ENCODE measurements at places on chromosomes 16 and 17. TPM values are rescaled to one million over a fixed set of nuclear protein-coding genes. Genes with fewer than 3 reads are reported as not detected.

STXBP4 gene
- total RNA-seq, result 2.2 TPM

PSMB3 gene
- 499 TPM for total RNA-seq

SLC22A31 gene
- total RNA-seq, result 0.47 TPM

ZNHIT3 gene
- total RNA-seq, result 24.5 TPM

TERB1 gene
- total RNA-seq, result 0.08 TPM

TMC7 gene
- total RNA-seq, result 0.12 TPM

SULT1A2 gene
- not detected for total RNA-seq

KRTAP4-4 gene
- total RNA-seq, result not detected

TBC1D3K gene
- not detected for total RNA-seq

ANKRD40CL gene
- not detected for total RNA-seq

CACNG5 gene
- total RNA-seq, result not detected

TMC5 gene
- not detected for total RNA-seq

NPIPA2 gene
- total RNA-seq, result not detected

NEUROD2 gene
- total RNA-seq, result not detected

CA7 gene
- not detected for total RNA-seq

ALDH3A1 gene
- total RNA-seq, result 2.6 TPM

CYGB gene
- 3.8 TPM for total RNA-seq

NLRC3 gene
- total RNA-seq, result under 0.01 TPM

All from smooth muscle cell of the coronary artery (primary cell).